ENCODE measurements at places on chromosomes 4 and X. TPM values are rescaled to one million over a fixed set of nuclear protein-coding genes. Genes with fewer than 3 reads are reported as not detected.
A peak's percentile ranks its signal among the peaks of the same experiment; 100 is the strongest.

The GUCY1B1 gene
- 0.09 TPM for polyA plus RNA-seq

DNA sequence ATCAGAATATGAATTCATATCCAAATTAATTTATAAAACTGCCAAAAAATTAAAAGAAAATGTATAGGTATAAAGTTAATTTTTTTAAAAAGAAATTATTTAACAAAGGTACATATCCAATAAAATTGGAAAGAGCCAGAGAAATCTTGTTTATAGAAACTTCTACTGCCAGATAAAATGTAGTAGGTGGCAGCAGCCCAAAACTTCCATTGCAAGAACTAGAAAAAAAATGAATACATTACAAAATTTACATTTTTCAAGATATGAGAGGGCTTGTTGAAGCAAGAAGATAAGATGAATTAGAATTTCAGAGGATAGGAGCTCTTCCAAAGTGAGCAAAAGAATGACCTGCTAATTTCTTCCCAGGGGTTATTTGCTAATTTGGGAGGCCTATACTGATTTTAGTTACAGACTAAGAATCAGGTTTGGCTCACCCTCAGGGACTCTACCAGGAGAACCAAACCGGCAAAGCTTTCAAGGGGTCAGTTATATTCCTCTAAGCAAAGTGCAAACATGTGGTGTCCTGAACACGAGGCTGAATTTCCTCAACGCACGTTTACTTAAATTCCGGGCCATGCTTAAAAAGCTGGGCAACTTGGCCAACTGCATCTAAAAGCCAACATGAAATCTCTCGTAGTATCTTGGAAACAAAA lies 17.5 kb downstream of the ANKRD50 start:
- H3K4me3 ChIP-seq, result no peak overlapping the region
- no peak overlapping the region for H3K27ac ChIP-seq
- H3K4me1 ChIP-seq, result no peaks in the 10 kb centered on the region
- DNase-seq, result no peak
- H3K36me3 ChIP-seq, result no peaks in the 10 kb centered on the region

The BEND2 gene
- polyA plus RNA-seq, result not detected

DNA sequence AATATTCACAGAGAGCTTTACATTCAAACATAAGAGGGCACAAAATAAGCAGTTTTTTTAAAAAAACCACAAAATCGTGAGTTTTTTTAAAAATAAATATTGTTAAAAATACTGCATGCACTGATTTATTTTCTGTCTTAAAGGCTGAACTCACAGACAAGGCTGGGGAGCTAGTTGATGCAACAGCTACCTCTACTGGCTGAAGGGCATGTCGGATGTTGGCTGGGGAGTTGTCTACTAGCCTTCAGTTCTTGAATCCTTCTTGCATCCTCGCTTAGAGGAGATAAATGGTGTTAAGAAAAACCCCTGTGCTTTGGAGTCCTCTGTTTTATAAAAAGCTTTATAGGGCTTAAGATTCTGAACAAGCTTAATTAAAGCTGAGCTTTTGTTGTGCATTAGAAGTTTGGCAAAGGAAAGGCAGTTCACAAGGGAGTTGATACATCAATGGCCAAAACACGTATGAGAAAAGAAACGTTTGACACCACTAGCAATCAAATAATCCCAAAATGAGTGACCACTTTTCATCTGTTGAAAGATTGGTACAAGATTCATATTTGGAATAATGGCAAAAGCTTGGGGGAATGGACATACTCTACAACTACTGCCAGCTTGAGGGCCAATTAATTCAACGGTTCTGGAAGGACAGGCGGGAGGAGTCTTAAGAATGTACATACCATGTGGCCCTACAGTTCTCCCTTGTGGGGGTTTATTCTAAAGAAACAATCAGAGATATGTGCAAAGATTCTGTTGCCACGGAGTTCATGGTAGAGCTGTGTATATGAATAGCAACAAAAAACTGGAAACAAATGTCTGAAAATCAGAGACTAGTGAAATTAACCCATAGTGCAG lies 94.7 kb downstream of the SEL1L3 start:
- no peak overlapping the region for H3K27ac ChIP-seq
- no peaks in the 10 kb centered on the region for H3K27me3 ChIP-seq
- H3K4me3 ChIP-seq, result no peak overlapping the region
- H3K4me1 ChIP-seq, result no peaks in the 10 kb centered on the region

DNA sequence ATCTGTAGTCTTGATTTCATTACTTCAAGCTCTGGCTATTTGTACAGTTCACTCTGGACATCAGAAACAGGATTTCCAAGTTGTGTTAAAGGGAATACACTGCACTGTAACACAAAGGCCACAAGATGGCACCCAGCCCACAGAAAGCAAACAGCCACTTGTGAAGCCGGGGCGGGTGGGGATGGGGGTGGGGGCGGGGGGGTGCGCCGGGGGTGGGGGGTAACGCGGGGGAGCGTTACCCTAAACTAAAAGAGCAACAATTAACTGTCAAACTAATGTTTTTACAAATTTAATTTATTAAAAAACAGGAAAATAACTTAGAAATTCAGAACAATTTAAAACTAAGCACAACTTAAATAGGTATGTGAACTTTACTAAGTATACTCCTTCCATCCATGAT lies 27.3 kb downstream of the PRDX4 start:
- H3K36me3 ChIP-seq, result no peaks in the 10 kb centered on the region
- no peak overlapping the region for H3K27ac ChIP-seq
- no peaks in the 10 kb centered on the region for H3K4me1 ChIP-seq
- H3K27me3 ChIP-seq, result no peaks in the 10 kb centered on the region

GRCh38 chr4:69860052-69860451 lies at the start of gene SULT1E1:
Gene SULT1E1 (minus strand): TSS chr4:69860145. CDS start chr4:69857644, 2,501 bp downstream.
- DNase-seq, result no peak
- no peaks in the 10 kb centered on the region for H3K36me3 ChIP-seq
- no peaks in the 10 kb centered on the region for H3K4me1 ChIP-seq
- H3K27me3 ChIP-seq, result no peaks in the 10 kb centered on the region
- H3K27ac ChIP-seq, result no peak within 1 kb of the TSS
- H3K4me3 ChIP-seq, result no peak within 1 kb of the TSS

DNA sequence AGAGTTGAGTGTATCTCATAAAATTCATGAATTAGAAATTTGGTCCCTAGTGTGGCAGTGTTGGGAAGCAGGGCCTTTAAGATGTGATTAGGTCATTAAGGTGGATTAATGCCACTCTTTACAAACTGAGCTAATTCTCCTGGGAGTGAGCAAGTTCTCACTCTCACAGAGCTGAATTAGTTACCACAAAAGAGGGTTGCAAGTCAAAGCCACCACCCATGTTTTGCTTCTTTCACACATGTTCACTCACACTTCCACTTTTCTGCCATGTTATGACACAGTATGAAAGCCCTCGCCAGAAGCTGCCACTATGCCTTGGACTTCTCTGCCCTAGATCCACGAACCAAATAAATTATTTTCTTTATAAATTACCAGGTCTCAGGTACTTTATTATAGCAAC lies 332.1 kb downstream of the ARAP2 start:
- H3K4me3 ChIP-seq, result no peak overlapping the region
- H3K36me3 ChIP-seq, result no peaks in the 10 kb centered on the region
- no peaks in the 10 kb centered on the region for H3K4me1 ChIP-seq
- no peak overlapping the region for H3K27ac ChIP-seq

DNA sequence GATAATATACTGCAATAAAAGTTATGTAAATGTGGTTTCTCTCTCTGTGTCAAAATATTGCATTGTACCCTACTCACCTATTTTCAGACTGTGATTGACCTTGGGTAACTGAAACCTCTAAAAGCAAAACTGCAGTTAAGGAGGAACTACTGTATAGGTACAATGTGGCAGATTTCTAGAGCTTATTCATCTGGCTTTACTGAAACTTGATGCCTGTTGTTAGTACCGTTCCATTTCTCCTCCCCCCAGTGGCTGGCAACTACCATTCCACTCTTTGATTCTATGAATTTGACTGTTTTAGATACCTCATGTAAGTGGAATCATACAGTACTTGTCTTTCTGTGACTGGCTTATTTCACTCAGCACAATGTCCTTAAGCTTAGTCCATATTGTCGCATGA lies 61.9 kb downstream of the HOPX start:
- no peaks in the 10 kb centered on the region for H3K4me1 ChIP-seq
- H3K27me3 ChIP-seq, result no peaks in the 10 kb centered on the region
- no peak for DNase-seq
- no peak overlapping the region for H3K4me3 ChIP-seq
- no peak overlapping the region for H3K27ac ChIP-seq
- H3K36me3 ChIP-seq, result no peaks in the 10 kb centered on the region

GRCh38 chr4:168076989-168077725 lies 15.2 kb upstream of the ANXA10 start:
- H3K27me3 ChIP-seq, result no peaks in the 10 kb centered on the region
- H3K4me3 ChIP-seq, result no peak overlapping the region
- H3K36me3 ChIP-seq, result no peaks in the 10 kb centered on the region
- no peaks in the 10 kb centered on the region for H3K4me1 ChIP-seq
- peak; percentile 14 for DNase-seq
- H3K27ac ChIP-seq, result no peak overlapping the region

- no peak overlapping the region for H3K27ac ChIP-seq
- H3K27me3 ChIP-seq, result no peaks in the 10 kb centered on the region
- DNase-seq, result no peak
- H3K36me3 ChIP-seq, result no peaks in the 10 kb centered on the region
- H3K4me3 ChIP-seq, result no peak overlapping the region
- H3K4me1 ChIP-seq, result no peaks in the 10 kb centered on the region
Measured at GRCh38 chr4:168656055-168656660, 159.3 kb downstream of the PALLD start.

DNA sequence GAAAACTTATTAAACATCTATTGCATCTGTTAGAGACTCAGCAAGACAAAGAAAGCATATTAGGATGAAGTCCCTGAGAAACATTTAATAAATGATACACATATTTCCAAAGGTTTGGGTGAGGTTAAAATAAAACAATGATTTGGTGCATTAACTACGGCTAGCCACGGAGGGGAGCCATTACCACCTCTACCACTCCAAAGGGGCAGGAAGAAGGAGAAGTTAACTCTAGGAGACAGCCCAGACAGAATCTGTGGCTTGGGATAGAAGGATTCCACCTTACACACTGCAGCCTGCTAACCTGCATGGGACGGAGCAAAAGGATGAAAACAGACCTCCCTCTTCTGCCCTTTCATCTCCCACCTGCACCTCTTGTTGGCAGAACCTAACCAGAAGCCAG lies 189.1 kb upstream of the C1QTNF7 start:
- DNase-seq, result peak; percentile 45
- no peaks in the 10 kb centered on the region for H3K27me3 ChIP-seq
- no peak overlapping the region for H3K27ac ChIP-seq

DNA sequence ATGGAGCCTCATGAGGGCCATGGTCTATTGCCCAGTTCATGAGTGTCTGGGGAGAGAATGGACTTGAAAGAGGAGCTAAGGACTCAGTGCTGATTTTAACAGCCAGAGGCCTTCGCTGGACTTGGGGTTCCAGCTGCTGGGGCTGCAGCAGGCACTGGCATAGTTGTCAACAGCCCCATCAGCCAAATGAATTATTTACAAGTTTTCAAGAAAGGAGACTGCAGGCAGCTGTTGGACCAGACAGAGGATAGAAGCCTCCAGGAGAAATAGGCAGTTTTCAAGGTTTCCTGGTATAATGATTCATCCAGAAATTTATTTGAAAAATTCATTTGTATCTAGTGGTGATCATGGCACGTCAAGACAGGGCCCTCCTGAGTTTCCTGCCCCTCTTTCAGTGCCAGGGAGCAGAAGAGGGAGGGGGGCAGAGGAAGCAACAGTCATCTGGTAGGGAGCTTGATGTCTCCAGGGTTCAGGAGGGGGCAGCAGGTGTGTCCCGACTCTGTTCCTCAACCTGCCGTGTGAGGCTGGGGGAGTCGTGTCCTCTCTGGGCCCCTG lies 63.1 kb upstream of the GPR78 start:
- no peak overlapping the region for H3K27ac ChIP-seq
- no peaks in the 10 kb centered on the region for H3K36me3 ChIP-seq
- H3K27me3 ChIP-seq, result peaks cover 3% of the 10 kb centered on the region
- no peak overlapping the region for H3K4me3 ChIP-seq
- DNase-seq, result no peak

DNA sequence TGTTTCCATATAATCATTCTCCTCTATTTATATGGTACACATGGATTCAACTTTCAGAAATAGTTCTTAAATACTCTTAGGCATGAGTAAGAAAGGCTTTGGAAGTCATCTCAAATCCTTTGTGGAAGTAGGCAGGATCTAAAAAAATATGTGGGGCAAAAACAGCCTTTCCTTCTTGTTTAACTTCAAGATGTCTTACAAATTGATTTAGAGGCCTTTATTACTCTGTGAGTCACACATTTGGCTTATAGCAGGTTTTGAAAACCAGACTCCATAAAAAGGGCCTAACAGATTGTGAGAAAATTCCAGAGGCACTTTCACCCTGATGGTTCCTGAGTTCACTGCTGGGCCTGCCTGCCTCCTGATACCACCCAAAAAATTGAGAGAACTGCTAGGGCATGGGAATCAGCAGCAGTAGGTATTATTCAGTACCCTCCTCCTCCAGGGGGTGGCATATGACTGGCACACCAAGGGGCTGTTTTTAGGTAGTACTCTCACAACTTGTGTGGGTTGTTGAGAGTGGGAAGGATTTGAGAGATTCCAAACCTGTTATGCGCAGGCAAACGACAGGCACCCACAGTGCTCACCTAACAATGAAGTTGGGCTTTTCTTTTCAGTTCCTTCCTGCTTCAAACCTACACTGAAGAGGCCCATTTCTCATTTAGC lies 162.7 kb upstream of the MBNL3 start:
- H3K27me3 ChIP-seq, result no peaks in the 10 kb centered on the region
- no peak overlapping the region for H3K4me3 ChIP-seq
- H3K36me3 ChIP-seq, result no peaks in the 10 kb centered on the region
- no peak for DNase-seq
- H3K27ac ChIP-seq, result no peak overlapping the region

GRCh38 chrX:46152756-46153155 lies 392.5 kb downstream of the ZNF674 start:
- no peaks in the 10 kb centered on the region for H3K27me3 ChIP-seq
- no peaks in the 10 kb centered on the region for H3K36me3 ChIP-seq
- no peaks in the 10 kb centered on the region for H3K4me1 ChIP-seq
- no peak overlapping the region for H3K27ac ChIP-seq
- DNase-seq, result no peak

- H3K4me3 ChIP-seq, result no peak overlapping the region
- DNase-seq, result no peak
- H3K36me3 ChIP-seq, result no peaks in the 10 kb centered on the region
- no peaks in the 10 kb centered on the region for H3K27me3 ChIP-seq
Measured at GRCh38 chrX:50003927-50004326, 81.5 kb downstream of the CLCN5 start.

The IL1RAPL1 gene
- not detected for polyA plus RNA-seq

The RPA4 gene
- 0.40 TPM for polyA plus RNA-seq

DNA sequence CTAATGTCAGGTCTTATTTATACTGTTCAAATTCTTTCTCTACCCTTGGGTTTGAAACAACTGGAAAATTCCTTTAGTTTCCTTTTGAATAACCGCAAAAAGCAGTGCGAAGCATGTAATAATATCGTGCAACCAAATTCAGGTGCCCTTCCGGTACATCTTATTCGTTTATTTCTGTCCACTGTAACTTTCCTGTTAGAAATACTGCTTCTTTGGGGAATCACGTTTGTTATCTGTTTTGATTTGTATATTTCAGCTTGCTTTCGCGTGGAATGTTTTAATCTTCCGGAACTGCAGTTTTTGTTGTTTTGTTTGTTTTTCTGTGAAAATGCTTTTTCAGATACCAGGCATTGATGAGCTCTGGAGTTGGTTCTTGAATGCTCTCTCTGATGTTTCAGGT lies 85.7 kb upstream of the HPRT1 start:
- peak overlapping the region; percentile 77 for H3K4me3 ChIP-seq
- no peaks in the 10 kb centered on the region for H3K27me3 ChIP-seq
- peak; percentile 28 for DNase-seq
- peak overlapping the region; percentile 92 for H3K27ac ChIP-seq

GRCh38 chr4:38089961-38090360 lies 129.8 kb downstream of the PTTG2 start:
- H3K27me3 ChIP-seq, result no peaks in the 10 kb centered on the region
- H3K4me3 ChIP-seq, result no peak overlapping the region
- H3K4me1 ChIP-seq, result no peaks in the 10 kb centered on the region
- no peak for DNase-seq
